NCI-H146 (cell line): ENCODE measurements at places on chromosomes 4 and X.

DNA sequence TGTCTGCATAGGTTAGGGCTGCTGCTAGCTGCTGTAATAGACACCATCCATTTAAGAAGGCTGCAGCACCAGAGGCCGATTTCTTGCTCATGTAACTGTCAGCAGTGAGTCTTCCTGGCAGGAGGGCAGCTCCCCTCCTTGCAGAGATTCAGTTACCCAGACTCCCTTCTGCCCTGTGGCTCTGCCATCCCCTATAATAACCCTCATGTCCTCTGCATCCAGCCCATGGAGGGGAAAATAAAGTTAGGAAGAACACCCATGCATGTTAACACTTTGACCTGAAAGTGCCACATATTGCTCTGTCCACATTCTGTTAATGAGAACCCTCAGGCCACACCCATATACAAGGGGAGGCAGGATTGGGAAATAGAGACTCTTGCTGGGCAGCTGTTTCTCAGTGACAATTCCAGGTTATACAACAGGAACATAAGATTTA is 5.4 kb downstream of the STBD1 start:
- DNase-seq, result no peak

- DNase-seq, result no peak
Measured at GRCh38 chr4:73855406-73855805, 2.3 kb downstream of the PF4V1 start.

GRCh38 chr4:138952411-138952810 is 63.2 kb upstream of the NOCT start:
- no peak for DNase-seq

- no peak for DNase-seq
Measured at GRCh38 chr4:3835527-3836405, 69.6 kb downstream of the ADRA2C start.

GRCh38 chrX:153775293-153776119 is 5.3 kb upstream of the SRPK3 start:
- no peak for DNase-seq

DNA sequence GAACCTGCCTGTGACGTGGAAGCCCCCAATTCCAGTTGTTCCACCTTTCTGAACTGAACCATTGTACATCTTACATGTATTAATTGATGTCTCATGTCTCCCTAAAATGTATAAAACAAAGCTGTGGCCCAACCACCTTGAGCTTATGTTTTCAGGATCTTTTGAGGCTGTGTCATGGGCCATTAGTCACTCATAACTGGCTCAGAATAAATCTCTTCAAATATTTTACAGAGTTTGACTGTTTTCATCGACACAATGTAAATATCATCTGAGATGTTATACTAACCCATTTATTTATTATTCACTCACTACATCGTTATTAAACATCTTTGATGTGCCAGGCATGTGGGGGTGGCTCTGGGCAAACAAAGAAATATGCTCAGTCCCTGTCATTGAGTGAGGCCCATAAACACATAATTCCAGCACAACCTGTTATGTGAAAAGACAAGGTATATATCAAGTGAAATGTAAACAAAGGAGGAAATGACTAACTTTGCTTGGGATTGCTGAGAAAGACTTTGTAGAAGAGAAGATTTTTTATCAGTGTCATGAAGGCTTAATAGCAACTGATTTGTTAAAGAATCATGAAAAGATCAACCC is 34.5 kb upstream of the PPM1K start:
- no peak for DNase-seq

DNA sequence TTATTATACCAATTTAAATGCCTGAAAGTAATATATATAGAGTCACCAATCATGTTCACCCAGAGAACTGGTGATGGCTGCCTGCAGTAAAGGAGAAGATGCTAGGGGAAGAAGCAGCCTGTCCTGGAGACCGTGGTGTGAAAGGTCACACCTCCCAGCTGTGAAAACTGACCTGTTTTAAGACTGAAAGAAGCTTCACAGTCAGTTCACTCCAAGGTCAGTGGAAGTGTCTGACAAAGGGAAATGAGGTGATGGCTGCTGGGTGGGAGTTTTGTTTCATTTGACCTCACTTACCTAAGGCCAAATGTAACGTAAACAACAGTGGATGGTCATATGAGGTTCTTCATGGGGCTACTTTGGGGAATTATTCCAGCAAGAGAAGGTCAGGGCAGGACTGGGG is 352.1 kb upstream of the GATB start:
- no peak for DNase-seq

- DNase-seq, result no peak
Measured at GRCh38 chrX:152642931-152643564, 5.4 kb downstream of the GABRQ start.

- no peak for DNase-seq
Measured at GRCh38 chr4:138049355-138049754, 192.8 kb downstream of the SLC7A11 start.

DNA sequence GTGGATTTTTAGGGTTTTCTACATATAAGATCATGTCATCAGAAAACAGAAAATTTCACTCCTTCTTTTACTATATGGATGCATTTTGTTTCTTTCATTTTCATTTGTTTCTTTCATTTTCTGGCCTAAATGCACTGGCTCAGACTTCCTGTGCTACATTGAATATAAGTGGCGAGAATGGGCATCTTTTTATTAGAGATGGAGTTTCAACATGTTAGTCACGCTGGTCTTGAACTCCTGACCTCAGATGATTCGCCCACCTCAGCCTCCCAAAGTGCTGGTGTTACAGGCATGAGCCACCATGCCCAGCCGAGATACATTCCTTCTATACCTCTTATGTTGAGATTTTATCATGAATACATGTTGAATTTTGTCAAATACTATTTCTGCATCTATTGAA is 61.8 kb downstream of the BRWD3 start:
- DNase-seq, result no peak

GRCh38 chr4:129917651-129918050 is 821.7 kb downstream of the C4orf33 start:
- DNase-seq, result no peak

DNA sequence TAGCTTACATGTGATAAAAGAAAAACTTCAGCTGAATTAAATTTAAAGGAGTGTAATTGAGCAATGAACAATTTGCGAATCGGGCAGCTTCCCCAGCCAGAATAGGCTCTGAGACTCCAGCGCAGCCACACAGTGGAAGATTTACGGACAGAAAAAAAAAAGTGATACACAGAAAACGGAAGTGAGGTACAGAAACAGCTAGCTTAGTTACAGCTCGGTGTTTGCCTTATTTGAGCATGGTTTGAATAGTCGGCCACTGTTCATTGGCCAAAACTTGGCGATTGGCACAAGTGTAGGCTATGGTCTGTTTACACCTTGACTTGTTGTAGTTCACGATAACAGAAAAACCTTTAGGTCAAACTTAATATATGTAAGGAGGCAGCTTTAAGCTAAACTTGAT is 16.7 kb upstream of the SUPT20HL1 start:
- no peak for DNase-seq

DNA sequence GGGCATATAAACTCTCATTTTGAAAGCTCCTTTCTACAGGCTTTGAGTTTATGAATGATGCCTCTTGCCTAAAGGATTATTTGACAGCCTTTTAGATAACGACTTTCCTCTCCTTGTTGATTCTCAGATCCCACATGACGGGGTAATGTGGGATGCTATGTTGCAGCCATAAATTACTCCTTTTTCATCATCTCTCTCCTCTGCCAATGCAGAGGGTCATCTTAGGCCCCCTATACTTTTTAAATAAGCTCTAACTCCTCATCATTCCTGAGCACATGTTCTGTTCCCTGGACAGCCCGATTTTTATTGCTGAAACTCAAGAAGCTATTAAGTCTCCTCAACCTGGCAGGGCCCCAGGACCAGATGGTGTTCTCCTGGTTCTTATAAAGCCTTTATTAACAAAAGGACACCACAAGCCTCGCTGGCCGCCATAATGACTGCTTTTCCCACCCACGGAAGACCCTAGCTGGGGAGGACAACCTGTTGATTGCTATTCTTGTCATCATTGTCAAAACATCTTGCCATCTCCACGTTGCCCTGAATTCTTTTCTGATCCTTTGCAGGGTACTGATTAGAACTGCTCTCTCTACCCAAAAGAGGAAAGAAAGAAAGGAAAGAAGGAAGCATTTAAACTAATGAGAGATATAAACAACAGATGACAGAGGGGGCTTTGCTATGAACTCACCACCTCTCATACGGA is 150.7 kb downstream of the DHX15 start:
- DNase-seq, result no peak

- peak; percentile 12 for DNase-seq
Measured at GRCh38 chrX:64975989-64976672, at the start of gene ZC4H2. Gene ZC4H2 (minus strand): TSS chrX:64976450. CDS start chrX:64976377, 73 bp downstream.

- no peak for DNase-seq
Measured at GRCh38 chr4:173464481-173464880, 65.5 kb downstream of the HAND2 start.

GRCh38 chrX:107678957-107679740 is 50.8 kb downstream of the PRPS1 start:
- DNase-seq, result no peak

GRCh38 chr4:161728929-161729328 is 434.9 kb downstream of the FSTL5 start:
- DNase-seq, result no peak

DNA sequence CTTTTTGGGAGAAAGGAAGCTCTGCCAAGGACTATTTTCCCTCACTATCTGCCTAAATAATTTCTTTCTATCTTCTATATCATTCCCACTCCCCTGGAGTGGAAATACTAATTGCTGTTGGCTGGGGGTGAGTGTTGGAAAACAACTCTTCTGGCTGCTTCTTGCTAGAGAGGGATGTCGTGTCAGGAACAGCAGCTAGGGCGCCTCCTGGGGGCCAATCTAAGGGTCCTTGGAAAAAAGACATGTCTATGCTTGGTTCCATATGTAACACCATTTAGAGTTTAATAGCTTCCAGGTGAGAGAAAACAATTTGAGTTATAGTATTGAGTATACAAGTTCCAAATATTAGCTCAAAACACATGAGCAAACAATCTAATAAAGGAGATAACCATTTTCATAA is 111.3 kb downstream of the MAGEE1 start:
- no peak for DNase-seq

DNA sequence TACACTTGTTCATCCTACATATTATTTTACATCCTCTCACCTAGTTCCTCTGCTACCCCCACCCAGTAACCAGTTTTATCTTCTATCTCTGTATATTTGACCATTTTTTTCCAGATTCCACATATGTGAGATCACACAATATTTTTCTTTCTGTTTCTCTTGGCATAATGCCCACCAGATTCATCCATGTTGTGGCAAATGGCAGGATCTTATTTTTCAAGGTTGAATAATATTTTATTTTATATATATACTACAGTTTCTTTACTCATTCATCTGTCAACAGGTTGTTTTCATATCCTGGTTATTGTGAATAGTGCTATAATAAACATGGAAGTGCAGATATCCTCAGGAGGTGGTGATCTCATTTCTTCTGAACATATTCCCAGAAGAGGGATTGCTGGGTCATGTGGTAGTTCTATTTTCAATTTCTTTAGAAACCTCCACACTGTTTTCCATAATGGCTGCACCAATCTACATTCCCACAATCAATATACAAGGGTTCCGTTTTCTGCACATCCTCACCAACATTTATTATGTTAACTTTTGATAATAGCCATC is 48.2 kb downstream of the THAP9 start:
- no peak for DNase-seq

GRCh38 chr4:112766422-112766821 is 129.5 kb downstream of the LARP7 start:
- DNase-seq, result no peak

GRCh38 chr4:170274616-170275015 is 184.9 kb upstream of the AADAT start:
- no peak for DNase-seq

DNA sequence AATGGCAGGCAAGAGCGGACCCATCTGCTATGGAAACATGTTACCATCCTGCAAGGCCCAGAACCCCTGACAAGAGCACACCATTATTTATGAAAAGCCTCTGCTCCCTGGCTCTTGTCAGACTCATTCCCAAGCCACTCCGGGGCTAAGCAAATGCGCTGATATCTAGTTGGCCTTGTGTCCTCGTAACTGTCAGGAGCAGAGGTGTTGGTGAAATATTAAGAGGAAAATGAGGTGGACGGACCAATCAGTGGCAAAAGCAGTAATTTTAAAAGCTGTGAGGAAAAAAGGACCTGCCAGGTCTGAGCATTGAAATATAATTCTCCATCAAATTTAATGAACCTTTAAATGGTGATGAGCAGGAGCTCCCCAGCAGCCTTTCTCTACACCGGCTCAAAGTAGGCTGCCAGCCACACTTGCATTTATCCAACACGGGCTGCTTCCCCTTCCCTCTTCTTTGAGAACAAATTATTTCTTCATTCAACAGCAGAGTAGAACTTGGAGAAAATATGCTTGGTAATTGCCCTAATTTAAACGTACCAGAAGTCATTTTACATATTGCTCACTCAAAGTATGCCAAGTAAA is 214.3 kb downstream of the RASL11B start:
- no peak for DNase-seq

DNA sequence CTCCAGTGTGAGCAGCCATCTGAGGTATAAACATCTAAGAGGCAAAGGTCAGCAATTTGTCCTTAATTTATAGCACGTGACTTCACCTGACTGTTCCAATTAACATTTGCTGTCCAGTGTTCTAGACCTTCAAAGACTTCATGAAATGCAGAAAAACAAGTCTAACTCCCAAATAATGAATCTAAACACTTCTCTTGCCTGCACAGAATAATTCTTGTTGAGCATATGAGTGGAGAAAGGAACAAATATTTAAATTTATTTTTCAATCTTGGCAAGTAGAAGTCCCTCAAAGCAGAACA is 12.0 kb downstream of the RFC1 start:
- DNase-seq, result no peak

GRCh38 chr4:13905543-13905942 is 278.0 kb upstream of the BOD1L1 start:
- DNase-seq, result no peak

DNA sequence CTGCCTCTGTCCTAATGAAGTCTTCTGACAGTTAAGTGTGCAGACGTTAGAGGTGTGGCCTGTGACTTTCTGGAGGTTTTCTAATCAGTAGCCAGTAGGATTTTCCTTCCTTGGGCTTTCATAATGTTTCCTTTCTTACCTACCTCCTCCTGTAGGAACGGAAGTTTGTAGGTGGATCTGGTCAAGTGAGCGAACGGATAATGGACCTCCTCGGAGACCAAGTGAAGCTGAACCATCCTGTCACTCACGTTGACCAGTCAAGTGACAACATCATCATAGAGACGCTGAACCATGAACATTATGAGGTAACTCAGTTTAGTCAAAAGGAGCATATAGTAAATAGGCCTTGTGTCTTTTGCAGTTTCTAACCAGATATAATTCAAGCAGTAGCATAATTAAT is 75.0 kb downstream of the MAOA start:
- no peak for DNase-seq

GRCh38 chrX:155068165-155068564 is 2.8 kb downstream of the CMC4 start:
- no peak for DNase-seq
